Stimulated activated CD8-positive, alpha-beta memory T cell treated with anti-CD3 and anti-CD28 coated beads, Interleukin-2, amount 100 ng/mL, for 1 hour (primary cell): ENCODE measurements at places on chromosomes 12 and 14.

GRCh38 chr12:64528616-64529015 lies 76.7 kb downstream of the TBK1 start:
- DNase-seq = no peak

- no peak for DNase-seq
Observed at GRCh38 chr14:92670160-92670559, 78.3 kb downstream of the LGMN start.

DNA sequence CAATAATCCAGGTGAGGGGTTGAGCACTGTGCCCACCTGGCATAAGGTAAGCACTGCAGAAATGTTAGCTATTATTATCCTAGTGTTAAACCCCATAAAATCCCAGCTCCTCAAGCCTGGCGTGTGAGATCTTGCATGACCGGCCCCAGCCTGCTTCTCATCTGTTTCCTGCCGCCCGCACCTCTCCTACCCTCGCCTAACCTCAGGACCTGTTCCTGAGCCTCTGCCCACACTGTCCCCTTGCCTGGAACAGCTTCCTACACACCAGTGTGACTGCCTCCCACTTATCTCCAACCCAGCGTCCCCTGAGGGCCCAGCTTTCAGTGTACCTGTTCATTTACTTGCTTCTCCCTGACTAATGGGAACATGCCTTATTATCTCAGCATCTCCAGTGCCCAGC lies 24.7 kb downstream of the ISCA2 start:
- no peak for DNase-seq

GRCh38 chr12:8031872-8032241 lies 659 bp upstream of the FOXJ2 start:
- DNase-seq = no peak

- no peak for DNase-seq
Observed at GRCh38 chr14:95507701-95508103, 8.7 kb downstream of the SYNE3 start.

- peak; percentile 4 for DNase-seq
Observed at GRCh38 chr12:95117178-95117599, 43.8 kb upstream of the NR2C1 start.
